ENCODE measurements at places on chromosomes 5 and 9.

GRCh38 chr5:22050931-22051330 is 802.2 kb downstream of the CDH12 start:
- H3K4me3 ChIP-seq, result no peak overlapping the region
- H3K27ac ChIP-seq, result no peak overlapping the region
- no peaks in the 10 kb centered on the region for H3K36me3 ChIP-seq
- no peak for DNase-seq
- H3K27me3 ChIP-seq, result no peaks in the 10 kb centered on the region

DNA sequence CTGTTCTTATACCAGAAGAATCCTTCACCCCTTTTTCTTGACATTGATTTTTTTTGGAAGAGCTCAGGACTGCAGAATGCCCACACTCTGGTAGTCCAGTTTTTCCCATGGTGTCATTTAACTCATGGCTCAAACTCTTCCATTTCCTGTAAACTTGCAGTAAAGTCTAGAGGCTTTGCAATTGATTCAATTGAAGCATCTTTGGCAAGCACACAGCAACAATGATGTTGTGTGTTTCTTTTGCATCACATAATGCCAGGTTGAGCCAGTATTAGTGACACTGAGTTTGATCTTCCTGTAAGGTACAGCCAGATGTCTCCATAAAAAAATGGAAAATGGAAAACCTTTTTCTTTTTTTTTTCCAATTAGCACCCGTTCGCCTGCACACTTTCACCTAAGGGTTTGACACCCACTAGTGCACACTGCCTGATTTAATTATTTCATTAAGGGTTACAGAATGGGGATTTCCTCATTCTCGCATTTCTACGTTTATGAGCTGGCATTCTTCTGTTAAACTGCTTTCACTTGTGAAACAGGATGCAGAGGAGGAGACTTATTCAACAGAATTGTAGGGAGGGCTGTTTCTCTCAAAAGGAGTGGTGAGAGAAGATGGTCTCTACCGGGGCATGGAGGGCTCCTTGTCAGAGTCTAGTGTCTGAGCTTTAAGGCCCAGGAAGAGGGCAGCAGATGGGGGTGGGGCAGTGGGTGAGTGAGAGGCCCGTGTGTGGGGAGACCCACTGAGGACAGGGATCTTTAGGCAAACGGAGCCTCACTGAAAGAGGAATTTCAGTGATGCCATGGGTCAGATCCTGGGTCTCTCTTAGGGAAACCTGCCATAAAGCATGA is 2.2 kb upstream of the S1PR3 start:
- no peak overlapping the region for H3K4me3 ChIP-seq
- peaks cover 58% of the 10 kb centered on the region for H3K4me1 ChIP-seq
- no peaks in the 10 kb centered on the region for H3K36me3 ChIP-seq
- H3K27me3 ChIP-seq, result peaks cover 8% of the 10 kb centered on the region
- peak overlapping the region; percentile 63 for H3K27ac ChIP-seq
- no peak for DNase-seq

DNA sequence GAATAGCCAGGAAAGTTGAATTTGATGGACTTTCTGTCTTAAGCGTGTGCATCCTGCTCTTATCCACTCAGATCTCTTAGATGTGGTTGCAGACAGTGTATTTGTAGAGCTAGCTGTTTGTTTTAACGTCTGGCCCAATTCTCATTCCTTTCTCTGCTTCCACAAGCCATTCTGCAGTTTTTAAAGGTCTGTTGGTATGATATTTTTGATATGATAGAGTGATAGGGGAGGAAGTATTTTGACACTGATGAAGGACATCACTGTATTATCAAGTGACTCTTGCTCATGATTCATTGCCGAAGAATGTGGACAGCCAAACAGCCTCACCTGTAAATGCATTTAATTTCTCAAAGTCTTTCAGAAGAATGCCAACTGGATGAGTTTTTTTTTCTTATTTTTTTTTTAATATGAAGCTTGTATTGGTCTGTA is 4.5 kb downstream of the TJP2 start:
- no peak for DNase-seq
- no peak overlapping the region for H3K4me3 ChIP-seq
- H3K4me1 ChIP-seq, result peaks cover 46% of the 10 kb centered on the region
- H3K36me3 ChIP-seq, result no peaks in the 10 kb centered on the region

DNA sequence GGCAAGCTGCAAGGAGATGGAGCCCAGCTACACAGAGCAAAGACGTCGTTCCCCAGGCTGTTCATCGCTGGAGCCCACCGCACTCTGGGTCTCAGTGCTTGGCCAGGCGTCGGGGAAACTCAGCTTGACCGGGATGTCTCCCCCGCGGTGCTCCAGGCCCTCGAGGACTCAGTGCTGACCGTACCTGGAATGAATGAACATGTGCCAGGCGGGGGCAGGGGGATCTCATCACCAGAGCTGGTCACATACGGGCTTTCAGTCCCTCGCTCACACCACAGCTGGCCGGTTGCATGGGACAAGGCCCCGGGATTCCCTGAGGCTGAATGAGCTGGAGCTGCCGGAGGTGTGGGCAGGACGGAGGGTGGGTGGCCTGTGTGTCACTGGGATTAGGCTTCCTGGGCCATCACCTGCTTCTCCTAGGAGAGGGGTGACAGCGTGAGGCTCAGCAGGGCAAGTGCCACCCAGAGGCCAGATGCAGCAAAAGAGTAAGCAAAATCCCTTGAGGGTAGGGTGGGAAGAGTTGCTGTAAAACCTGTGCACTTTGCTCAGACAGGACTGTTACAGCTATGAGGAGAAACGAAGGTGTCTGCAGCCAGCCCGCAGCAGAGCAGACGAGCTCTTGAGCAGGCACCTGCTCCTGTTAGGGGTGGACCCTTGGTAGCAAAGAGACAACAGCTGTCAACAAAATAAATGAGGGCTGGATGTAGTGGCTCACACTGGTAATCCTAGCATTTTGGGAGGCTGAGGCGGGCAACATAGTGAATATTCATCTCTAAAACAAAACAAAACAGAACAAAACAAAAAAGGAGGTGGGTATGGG is 70.7 kb upstream of the RAPGEF1 start:
- DNase-seq, result no peak
- no peaks in the 10 kb centered on the region for H3K36me3 ChIP-seq
- no peak overlapping the region for H3K4me3 ChIP-seq
- H3K4me1 ChIP-seq, result no peaks in the 10 kb centered on the region
- H3K27me3 ChIP-seq, result peaks cover 4% of the 10 kb centered on the region

GRCh38 chr9:13992138-13993088 is 321.5 kb downstream of the NFIB start:
- no peak overlapping the region for H3K27ac ChIP-seq
- no peaks in the 10 kb centered on the region for H3K4me1 ChIP-seq

DNA sequence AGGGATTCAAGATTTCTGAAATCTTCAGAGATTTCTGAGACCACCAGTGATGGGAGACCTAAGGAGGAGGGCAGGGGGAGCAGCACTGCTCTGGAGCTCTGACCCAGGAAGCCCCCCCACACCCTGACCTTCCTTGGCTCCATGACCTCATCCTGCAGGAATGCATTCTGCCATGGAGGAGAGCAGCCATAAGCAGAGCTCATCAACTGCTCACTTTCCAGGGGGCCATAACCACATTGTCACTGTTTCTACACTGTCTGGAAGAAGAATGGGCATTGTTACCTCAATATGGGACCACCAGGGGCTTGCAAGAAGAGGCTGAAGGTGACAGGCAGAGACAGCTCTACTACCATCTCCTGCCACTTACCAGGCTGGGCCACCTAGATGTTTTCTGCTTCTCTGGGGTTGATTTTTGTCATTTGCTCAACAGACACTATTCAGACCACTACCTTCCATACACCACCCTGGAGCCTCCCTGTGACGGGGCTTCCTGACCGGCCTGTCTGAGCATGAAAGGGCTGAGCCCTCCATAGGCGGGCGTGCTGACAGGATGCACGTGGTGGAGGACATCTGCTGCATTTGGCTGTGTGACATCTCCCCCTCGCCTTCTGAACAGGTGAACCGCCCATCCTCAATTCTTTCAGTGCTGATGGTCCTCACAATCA is 2.3 kb upstream of the TSC1 start:
- H3K4me1 ChIP-seq, result peaks cover 35% of the 10 kb centered on the region
- no peak overlapping the region for H3K27ac ChIP-seq
- H3K27me3 ChIP-seq, result no peaks in the 10 kb centered on the region
- DNase-seq, result no peak
- no peak overlapping the region for H3K4me3 ChIP-seq
- no peaks in the 10 kb centered on the region for H3K36me3 ChIP-seq

- peaks cover 100% of the 10 kb centered on the region for H3K36me3 ChIP-seq
- no peaks in the 10 kb centered on the region for H3K27me3 ChIP-seq
- no peak for DNase-seq
- no peak overlapping the region for H3K27ac ChIP-seq
Observed at GRCh38 chr9:83656032-83656680, 33.2 kb downstream of the IDNK start.

DNA sequence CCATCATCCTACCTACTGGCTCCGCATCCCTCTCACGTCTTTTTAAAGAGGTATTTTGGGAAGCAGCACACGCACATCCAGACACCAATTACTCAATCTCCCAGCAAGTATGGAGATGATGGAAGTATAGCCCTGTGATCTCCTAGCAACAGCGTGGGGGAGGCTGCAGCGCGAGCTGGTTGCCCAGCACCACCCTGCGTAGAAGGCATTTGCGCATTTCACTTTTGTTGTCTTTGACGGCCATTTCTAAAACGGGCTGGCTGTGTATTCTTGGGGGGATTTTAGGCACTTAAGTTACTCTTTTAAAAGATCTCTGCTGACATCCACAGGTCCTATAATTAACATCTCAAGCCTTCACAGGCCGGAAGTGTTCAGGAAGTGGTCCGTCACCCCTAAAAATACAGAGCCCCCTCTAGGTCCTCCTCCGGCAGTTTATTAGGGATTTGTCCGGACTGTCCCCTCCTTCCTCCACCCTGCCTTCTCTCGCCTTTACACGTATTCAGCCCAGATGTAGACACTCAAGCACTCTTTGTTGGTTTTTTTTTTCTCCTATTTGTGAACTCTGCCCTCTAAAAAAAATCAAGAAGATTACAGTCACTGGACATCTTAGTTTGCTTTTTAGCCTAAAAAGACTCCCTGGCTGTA is 371.4 kb downstream of the NTRK2 start:
- no peak overlapping the region for H3K4me3 ChIP-seq
- DNase-seq, result no peak
- H3K36me3 ChIP-seq, result no peaks in the 10 kb centered on the region
- no peaks in the 10 kb centered on the region for H3K27me3 ChIP-seq
- no peaks in the 10 kb centered on the region for H3K4me1 ChIP-seq

GRCh38 chr5:159458217-159458711 is 128.0 kb upstream of the IL12B start:
- no peak overlapping the region for H3K4me3 ChIP-seq
- DNase-seq, result no peak
- no peak overlapping the region for H3K27ac ChIP-seq
- H3K4me1 ChIP-seq, result no peaks in the 10 kb centered on the region
- no peaks in the 10 kb centered on the region for H3K27me3 ChIP-seq

DNA sequence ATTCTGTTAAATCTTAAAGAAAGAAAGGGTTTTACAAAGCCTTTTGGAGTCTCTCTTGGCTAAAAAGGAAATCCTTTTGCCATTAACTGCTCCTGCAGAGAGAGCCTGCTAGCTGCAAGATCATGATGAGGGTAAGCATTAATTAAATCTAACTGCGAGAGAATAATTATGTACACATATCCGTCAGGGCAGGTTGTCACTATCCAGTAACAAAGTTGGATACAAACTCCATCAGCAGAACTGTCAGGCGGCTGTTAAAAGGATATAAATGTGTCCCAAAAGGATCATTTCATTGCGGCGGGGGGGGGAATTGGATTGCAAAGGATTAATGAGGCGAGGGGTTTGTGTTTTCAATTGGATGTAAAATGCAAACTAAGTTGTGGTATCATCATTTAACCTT is 289.3 kb downstream of the ASTN2 start:
- no peaks in the 10 kb centered on the region for H3K27me3 ChIP-seq
- no peaks in the 10 kb centered on the region for H3K36me3 ChIP-seq
- H3K4me1 ChIP-seq, result no peaks in the 10 kb centered on the region
- no peak overlapping the region for H3K27ac ChIP-seq
- H3K4me3 ChIP-seq, result no peak overlapping the region

- no peaks in the 10 kb centered on the region for H3K27me3 ChIP-seq
- peak; percentile 72 for DNase-seq
- H3K36me3 ChIP-seq, result no peaks in the 10 kb centered on the region
Observed at GRCh38 chr9:136075881-136076678, 19.0 kb downstream of the NACC2 start.

DNA sequence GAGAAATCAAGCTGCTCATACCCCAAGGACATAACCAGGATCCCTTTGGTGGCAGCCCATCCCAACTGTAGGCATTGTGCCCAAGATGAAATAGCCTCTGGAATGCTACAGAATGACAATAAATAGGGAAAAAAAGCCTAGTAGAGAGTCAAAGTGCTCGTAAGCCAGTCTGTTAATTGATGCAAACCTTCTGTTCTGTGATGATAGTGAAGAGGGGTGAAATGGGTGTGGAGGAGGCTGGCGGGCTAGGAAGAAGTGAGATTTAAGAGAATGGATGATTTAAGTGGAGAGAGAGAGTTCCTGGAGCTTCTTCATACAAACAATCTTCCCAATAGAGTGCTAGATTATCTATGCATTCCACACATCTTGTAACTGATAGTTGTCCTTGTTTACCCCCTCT is 301.0 kb upstream of the PCSK5 start:
- H3K36me3 ChIP-seq, result no peaks in the 10 kb centered on the region
- no peaks in the 10 kb centered on the region for H3K27me3 ChIP-seq
- no peak overlapping the region for H3K4me3 ChIP-seq
- DNase-seq, result no peak
- H3K27ac ChIP-seq, result no peak overlapping the region

DNA sequence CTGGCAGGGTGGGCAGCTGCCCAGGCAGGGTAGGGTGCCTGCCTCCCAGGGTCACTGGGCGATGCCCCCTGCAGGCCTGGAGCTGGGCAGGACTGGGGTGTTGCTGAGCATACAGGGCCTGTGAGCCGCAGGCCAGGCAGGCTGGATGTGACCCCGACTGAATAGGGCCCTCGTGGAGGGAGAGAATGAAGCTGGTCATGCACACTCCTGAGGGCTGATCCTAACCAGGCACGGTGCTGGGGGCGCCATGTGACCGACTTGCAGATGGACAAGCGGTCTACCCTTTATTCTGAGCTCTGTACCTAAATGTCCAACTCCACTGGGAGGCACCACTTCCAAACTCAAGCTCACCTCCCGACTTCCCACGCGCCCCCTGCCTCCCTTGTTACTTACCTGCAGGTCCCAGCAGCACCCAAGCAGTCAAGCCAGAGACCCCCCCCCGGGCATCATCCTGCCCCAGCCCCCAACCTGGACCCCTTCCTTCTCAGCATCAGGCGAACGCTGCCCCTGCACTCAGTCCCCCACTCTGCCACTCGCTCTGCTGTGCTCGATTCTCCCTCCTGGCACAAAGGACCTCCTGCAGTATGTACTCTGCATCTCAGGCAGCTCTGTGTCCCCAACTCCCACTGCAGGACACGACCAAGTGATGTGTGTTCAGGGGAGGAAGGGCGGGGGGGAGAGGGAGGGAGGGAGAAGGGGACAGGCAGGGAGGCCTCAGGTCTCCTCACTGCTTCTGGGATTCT is 76.8 kb upstream of the PHYKPL start:
- no peak overlapping the region for H3K27ac ChIP-seq
- no peak overlapping the region for H3K4me3 ChIP-seq
- H3K36me3 ChIP-seq, result no peaks in the 10 kb centered on the region
- DNase-seq, result peak; percentile 59

- H3K36me3 ChIP-seq, result no peaks in the 10 kb centered on the region
- no peak for DNase-seq
- no peaks in the 10 kb centered on the region for H3K27me3 ChIP-seq
- peak overlapping the region; percentile 94 for H3K27ac ChIP-seq
- no peak overlapping the region for H3K4me3 ChIP-seq
Observed at GRCh38 chr9:128550770-128551656, 1.4 kb upstream of the SPTAN1 start.

Data from spleen (tissue), 13 donors.